ENCODE measurements at places on chromosomes 6 and 20.

GRCh38 chr20:48880981-48881657, 40.4 kb upstream of the ARFGEF2 start:
- DNase-seq: no peak

- peak; percentile 25 for DNase-seq
These were observed 11.9 kb upstream of the CNR1 start for GRCh38 chr6:88177961-88178464.

DNA sequence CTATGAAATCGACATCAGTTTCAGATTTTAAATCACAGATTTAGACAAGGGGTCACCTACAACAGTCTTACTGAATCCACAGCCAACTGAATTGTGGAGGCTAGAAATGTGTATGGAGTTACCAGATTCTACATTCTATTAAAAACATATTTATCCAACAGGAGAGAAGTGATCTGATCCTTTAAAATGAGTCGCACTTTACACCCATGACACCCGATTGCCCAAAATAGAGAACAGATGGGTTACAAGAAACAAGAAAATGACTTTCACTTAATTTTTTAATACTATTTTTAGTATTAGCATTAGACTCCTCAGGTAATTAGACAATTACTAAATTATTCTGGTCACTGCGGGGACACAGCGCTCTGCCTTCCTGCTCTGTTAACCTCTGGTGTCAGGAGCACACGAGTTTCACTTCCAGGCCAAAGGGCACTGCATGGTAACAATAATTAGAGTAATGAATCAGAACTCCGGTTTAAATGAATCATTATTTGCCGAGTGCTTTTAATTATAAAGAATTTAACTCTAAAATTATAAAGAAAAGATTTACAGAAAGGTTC, 108.6 kb downstream of the ATP9A start:
- DNase-seq: peak; percentile 32

DNA sequence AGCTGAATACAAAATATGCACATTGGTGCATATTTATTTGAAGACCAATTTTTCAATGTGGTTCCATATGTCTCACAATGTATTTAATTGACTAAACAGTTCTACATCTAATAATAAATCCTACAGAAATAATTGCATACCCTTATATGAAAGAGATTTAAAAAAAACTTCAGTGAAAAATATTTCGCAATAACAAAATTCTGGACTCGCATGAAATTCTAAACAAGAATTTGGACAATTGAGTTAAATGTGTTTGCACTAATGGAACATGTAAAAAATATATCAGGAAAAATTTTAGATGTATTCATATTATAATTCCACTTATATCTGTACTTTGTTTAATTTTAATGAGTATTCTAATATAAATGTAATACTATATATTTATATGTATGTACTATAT, 1003.1 kb downstream of the EYS start:
- DNase-seq: no peak

- DNase-seq: peak; percentile 93
These were observed 561.3 kb upstream of the JAG1 start for GRCh38 chr20:11235058-11235457.

DNA sequence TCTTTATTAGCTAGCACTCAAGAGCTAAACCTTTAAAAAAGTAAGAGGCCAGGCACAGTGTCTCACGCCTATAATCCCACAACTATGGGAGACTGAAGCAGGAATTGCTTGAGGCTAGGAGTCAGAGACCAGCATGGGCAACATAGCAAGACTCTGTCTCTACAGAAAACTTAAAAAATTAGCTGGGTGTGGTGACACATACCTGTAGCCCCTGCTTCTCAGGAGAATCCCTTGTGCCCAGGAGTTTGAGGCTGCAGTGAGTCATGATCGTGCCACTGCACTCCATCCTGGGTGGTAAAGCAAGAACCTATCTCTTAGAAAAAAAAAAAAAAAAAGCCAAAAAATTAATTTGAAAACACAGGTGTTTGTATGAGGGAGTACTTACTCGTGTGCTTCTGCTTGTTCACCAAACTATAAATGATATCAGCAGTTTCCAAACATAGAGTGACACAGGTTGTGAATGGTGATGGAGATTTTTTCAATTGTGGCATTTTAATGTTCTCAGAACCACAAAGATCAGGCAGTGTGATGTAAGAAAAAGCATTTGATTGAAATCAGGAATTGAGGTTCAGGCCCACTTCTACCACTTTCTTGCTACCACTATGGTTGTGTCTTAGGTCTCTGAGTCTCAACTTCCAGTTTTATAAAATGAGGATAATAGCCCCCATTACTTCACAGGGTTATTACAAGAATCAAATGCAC, 104.9 kb downstream of the FOXO3 start:
- DNase-seq: no peak

DNA sequence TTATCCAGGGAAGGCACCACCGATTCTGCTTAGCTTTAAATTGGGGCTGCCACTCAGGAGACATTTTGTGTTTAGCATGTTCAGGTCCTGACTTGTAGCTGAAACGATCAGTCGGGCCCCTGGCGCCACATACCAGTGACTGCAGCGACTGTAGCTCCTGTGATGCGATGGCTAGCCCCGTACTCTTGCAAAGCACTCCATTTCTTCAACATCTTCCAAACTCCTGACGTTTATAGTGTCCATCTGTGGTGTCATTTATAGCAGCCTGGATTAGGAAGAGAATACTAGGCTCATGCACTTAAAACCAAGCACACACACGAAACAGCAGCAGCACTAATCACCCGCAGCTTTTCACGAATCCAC, 13.0 kb downstream of the POU3F2 start:
- DNase-seq: no peak

GRCh38 chr6:126302191-126302590, 37.7 kb upstream of the CENPW start:
- DNase-seq: no peak

GRCh38 chr6:88785478-88785877, 177.9 kb downstream of the RNGTT start:
- DNase-seq: peak; percentile 17

GRCh38 chr6:140677781-140678528, 1303.5 kb upstream of the CITED2 start:
- peak; percentile 51 for DNase-seq

DNA sequence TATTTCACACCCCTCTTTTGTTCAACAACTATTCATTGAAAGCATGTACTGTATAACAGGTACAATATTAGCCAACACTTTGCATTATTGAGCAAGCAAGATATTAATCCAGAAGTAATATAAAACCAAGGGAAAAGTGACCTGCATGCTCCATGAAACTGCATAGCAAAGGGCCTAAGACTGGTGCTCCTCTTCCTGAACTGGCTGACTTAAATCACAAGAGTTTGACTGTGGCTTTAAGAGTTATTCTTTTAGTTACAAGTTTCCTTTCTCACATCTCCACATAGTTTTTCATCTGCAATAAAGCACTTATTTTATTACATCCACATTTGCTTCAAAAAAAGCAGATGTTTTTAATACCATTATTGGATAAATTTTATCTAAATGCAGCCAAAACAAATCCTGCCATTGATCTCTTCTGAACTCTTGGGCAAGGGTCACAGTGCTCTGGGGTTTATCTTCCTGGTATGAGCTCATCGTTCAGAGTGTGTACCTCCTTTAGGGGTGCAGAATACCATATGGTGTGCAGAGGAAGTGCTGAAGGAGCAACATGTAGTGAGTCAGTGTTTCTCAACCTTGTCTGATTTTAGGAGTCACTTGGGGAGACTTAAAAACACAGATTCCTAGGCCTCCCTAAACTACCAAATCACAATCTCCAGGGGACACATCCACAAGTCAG, 1225.9 kb upstream of the MAP3K7 start:
- no peak for DNase-seq

GRCh38 chr6:134584847-134585516, 267.1 kb upstream of the SGK1 start:
- peak; percentile 29 for DNase-seq

- DNase-seq: peak; percentile 92
These were observed 75.8 kb downstream of the SYCP2L start for GRCh38 chr6:10962673-10963072.

GRCh38 chr6:116106146-116106545, 5.5 kb downstream of the NT5DC1 start:
- peak; percentile 18 for DNase-seq

GRCh38 chr20:17530716-17531664, at the start of gene BFSP1:
TSS of gene BFSP1 (minus strand) at chr20:17531379. CDS start at chr20:17531329, 50 bp downstream.
- peak; percentile 75 for DNase-seq

DNA sequence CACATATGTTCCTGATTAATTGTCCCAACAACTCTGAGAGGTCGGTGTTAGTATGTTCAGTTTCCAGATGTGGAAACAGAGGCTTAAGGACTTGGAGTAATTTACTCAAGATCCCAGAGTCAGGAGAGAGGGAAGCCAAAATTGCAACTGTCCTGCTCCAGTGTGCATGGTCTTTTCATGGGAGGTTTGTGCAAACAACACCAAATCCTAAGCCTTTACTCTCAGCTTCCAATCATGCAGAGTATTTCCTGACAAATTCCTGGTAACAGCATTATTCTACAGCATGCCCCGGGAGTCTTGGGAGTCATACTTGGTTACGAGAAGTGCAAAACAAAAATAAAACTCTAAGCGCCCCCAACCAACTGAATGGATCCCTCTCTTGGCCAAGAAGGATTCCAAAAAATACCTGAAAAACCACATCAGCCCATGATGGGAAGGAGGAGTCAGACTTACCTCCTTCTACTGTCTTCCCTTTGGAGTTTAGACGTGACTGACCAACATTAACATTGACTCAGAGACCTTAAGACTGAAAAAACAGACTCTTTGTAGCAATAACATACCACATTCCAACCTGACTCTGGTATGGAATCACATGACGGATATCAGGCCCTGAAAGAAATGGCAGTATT, 30.8 kb upstream of the PPP1R3G start:
- DNase-seq: peak; percentile 85

DNA sequence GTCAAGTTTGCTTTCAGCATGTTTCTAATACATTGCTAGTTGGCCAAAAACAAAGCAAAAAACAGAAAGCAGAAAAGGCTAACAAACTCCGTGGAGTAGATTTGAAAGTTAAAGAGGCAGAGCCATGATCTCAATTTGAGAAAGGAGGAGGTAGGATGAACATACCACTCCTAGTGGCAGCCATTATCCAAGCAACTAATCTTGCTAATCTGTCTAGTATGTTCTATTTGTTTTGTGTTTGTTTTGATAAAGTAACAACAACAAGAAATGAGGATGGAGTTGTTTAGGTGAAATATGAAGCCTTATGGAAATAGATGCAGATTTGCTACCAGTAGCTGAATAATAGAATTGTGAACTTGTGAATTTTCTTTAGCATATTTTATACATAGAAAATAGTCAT, 295.5 kb upstream of the PRDM1 start:
- no peak for DNase-seq

- no peak for DNase-seq
These were observed 144.1 kb upstream of the AKAP12 start for GRCh38 chr6:151095538-151096254.

GRCh38 chr6:163837691-163838431, 423.3 kb downstream of the QKI start:
- DNase-seq: peak; percentile 39

- peak; percentile 87 for DNase-seq
These were observed 44.0 kb upstream of the MARCKS start for GRCh38 chr6:113813142-113813541.

GRCh38 chr6:38092964-38093363, 273.4 kb downstream of the ZFAND3 start:
- DNase-seq: no peak

DNA sequence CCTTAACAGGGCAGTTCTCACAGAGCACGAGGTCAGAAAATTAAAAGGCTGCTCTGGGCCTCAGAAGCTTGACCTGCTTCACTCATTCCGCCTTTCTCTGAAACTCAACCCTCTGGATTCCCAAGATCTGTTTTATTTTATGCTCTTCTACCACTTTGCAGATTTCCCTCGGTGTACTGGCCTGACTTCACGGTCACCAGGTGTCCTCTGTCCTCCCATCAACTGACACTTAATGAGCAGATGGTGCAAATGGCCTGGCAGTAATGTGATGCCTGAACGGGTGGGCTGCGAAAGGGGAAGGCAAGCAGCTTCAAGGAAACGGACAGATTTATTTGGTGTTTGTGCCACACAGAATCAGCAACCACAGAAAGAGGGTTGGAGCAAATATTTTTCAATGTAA, 169.7 kb upstream of the TFAP2D start:
- DNase-seq: no peak

GRCh38 chr6:46293641-46294316, 123.0 kb upstream of the ENPP5 start:
- no peak for DNase-seq

DNA sequence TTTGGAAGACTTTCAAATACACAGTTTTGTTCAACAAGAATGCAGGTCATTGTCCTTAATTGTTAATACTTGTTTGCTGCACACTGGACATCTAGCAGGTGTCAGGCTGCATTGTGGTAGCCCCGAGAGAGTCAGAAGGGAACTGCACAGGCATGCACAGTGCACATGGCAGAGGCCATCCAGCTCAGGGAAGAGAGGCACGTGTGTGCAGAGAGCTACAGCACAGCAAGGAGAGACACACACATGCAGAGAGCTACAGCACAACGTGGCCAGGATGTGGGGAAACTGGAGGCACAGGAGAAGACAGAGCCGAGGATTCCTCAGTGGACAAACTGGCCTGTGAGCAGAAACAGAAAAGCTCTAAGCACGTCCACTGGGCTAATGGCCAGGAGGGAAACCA, 272.0 kb downstream of the SMOC2 start:
- DNase-seq: no peak

DNA sequence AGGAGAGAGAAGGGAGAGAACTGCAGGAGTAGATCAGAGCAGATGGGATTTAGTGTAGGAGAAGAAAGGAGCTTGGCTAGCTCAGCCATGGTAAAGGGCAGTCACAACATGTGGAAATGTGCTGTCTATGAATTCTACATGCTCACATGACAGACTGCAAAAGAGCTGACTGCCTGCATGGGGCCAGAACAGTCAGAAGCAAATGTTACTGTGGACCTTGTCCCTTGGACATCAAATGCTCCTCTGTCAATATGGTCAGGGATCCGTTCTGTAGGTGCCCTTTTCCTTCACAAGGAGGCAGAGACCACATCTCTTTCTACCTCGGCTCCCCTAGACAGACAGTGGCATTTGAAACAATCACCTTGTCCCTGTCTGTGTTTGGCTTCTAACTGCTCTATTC, 46.6 kb upstream of the HIVEP1 start:
- DNase-seq: no peak

DNA sequence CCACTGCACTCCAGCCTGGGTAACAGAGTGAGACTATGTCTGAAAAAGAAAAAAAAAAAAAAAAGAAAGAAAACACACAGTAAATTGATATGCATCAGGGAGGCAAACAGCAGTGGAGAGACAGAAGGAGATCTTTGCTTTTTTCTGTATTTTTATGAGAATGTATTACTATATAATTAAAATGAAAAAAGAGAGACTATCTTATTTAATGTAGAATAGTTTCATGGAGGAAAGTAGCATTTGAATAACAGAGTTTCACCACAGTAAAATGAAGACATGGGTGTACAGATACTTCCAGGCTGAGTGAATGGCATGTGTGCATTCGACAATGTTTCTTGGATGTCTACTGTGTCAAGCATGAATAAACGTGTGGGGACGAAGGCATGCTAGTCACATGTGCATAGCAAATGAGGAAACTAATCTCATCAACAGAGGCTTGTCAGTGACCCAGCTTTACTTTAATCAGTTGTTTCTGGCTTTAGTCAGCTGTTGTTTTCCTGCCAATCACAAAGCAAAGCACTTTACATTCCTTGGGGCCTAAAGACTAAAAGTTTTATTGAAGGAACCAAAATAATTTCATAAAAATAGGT, 55.5 kb upstream of the ARMH2 start:
- DNase-seq: no peak

GRCh38 chr6:13404228-13404891, 76.0 kb upstream of the TBC1D7 start:
- peak; percentile 23 for DNase-seq
